ENCODE measurements at places on chromosomes 7 and 10.

DNA sequence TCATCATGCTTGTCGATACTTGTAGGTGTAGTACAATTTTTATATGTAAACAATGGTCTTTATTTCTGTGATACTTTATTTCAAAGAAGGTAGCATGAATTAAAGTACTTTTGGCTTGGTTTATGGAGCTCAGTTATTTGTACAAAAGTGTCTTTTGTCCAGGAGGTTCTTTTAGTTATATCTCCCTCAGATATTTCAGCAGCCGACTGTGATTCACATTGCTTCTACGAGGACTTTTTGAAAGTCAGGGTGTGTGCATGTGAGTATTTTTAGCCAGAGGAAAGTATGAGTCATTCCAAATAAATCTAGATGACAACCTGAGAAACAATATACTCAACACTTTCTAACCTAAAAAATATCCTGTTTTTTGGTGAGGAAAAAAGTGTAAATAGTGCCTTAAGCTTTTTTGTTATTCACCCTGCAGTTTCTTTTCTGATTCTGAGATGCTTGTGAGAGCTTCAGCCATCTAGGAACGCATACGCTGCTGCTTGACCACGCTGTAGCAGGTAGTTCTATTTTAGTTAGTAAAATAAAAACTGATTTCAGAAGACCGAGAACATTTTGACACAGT is 595 bp upstream of the SUN1 start:
- H3K4me3 ChIP-seq: peak overlapping the region; percentile 65
- H3K27ac ChIP-seq: peak overlapping the region; percentile 99
- peaks cover 56% of the 10 kb centered on the region for H3K4me1 ChIP-seq

DNA sequence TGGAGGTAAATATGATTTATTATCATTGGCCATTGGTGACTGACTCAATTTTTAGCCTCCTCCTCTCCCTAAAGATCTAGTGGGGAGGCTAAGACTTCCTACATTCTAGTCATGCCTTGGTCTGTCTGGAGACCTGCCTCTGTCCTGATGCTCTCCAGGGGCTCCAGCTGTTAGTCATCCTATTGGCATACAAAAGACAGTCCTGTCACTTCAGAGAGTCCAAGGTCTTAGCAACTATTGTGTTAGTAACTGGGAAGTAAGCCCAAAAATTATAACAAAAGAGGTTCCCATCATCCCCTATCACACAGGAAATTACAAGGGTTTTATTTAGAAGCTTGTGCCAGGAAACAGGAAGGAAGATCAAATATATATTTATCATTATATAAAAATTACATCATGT is 400.6 kb upstream of the VSTM2A start:
- no peaks in the 10 kb centered on the region for H3K36me3 ChIP-seq
- H3K27ac ChIP-seq: no peak overlapping the region

- no peaks in the 10 kb centered on the region for H3K4me1 ChIP-seq
- no peak overlapping the region for H3K27ac ChIP-seq
- no peaks in the 10 kb centered on the region for H3K27me3 ChIP-seq
These were observed 1.6 kb upstream of the TEX36 start for GRCh38 chr10:125684581-125684980.

- no peaks in the 10 kb centered on the region for H3K27me3 ChIP-seq
- H3K36me3 ChIP-seq: no peaks in the 10 kb centered on the region
- H3K4me1 ChIP-seq: peaks cover 25% of the 10 kb centered on the region
- no peak overlapping the region for H3K27ac ChIP-seq
- no peak for DNase-seq
These were observed 120.5 kb upstream of the IMMP2L start for GRCh38 chr7:111682588-111683340.

DNA sequence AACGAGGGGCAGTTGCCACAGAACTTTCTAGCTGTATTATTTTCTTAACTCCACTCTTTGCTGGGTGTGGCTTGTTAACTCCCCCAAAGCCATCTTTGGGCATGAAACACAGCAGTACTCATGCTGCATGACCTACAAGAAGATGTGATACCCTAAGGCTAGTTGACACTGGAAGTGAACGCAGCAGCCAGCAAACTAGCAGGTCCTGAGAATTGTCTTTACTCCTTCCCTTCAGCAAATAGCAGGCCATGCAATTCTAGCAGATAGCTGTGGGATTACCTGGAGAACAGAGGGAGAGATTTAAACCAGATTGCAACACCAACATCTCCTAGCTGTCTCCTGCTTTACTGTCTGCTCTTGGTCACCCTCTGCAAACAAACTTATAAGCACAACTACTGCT is 688.0 kb upstream of the ZWINT start:
- H3K4me1 ChIP-seq: no peaks in the 10 kb centered on the region
- no peaks in the 10 kb centered on the region for H3K36me3 ChIP-seq
- H3K27ac ChIP-seq: no peak overlapping the region

DNA sequence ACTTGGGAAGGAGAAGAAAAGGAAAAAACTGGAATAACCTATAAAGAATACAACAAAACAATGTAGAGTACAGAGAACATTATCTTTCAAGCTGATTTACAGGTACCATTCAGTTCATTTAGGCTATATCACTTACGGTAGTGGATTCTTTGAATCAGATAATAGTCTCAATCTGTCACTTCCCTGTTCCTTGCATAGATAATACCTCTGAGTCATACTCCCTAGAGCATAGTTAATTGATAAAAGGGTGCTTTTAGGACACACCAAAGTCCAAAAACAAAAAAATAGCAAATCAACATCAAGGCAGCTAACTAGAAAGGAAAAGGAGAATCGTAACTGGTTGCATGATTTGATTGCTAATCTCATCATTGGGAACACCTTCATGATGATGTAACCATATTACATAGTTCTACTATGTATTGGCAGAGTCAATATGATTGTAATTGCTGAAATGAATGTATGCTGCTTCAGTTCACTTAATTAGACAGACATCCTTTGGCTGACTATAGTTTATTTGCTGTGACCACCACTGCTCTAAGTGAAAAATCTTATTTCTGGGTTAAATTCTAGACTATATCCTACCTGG is 844.4 kb downstream of the GATA3 start:
- no peaks in the 10 kb centered on the region for H3K4me1 ChIP-seq
- H3K27ac ChIP-seq: no peak overlapping the region
- peaks cover 46% of the 10 kb centered on the region for H3K27me3 ChIP-seq
- no peak for DNase-seq
- H3K36me3 ChIP-seq: no peaks in the 10 kb centered on the region

- peak; percentile 69 for DNase-seq
- no peaks in the 10 kb centered on the region for H3K27me3 ChIP-seq
- H3K27ac ChIP-seq: peak overlapping the region; percentile 67
- H3K4me3 ChIP-seq: peak overlapping the region; percentile 99
These were observed 739 bp downstream of the CASP7 start for GRCh38 chr10:113680190-113681111.

DNA sequence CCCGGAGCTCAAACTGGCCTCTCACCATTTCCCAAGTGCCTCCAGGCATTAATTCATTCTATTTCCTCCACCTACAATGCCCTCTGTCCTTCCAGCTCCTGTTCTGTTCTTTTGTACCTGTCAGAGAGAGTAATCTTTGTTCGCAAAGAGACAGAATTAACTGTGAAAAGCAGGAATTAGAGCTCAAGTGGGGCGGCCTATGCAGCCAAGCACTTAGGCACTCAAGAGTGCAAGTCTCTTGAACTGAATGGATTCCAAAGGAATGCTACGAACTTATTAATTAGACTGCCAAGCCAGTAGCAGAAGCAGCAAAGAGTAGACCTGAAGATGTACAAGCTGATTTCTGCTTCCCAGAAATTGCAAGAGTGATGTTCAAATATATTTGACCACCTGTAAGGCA is 338.3 kb upstream of the AUTS2 start:
- no peak overlapping the region for H3K4me3 ChIP-seq
- DNase-seq: no peak
- no peaks in the 10 kb centered on the region for H3K36me3 ChIP-seq
- no peaks in the 10 kb centered on the region for H3K27me3 ChIP-seq
- H3K27ac ChIP-seq: no peak overlapping the region
- no peaks in the 10 kb centered on the region for H3K4me1 ChIP-seq
